ENCODE measurements at places on chromosomes 2 and 18.

DNA sequence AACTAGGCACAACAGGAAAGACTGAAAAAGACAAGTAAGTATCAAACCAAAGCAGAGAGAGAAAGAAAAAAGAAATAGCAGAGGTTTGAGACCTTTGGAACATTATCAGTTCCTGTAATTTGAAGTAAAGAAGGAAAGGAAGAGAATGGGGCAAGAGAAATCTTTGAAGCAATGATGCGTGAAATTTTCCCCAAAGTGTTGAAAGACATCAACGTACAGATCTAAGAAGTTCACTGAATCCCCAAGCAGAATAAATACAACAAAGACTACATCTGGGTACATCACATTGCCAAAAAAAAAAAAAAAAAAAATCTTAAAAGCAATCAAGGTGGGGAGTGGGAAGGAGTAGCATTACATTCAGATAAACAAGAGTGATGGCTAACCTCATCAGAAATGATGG, 6.0 kb upstream of the SLC30A6 start:
- DNase-seq, result no peak

DNA sequence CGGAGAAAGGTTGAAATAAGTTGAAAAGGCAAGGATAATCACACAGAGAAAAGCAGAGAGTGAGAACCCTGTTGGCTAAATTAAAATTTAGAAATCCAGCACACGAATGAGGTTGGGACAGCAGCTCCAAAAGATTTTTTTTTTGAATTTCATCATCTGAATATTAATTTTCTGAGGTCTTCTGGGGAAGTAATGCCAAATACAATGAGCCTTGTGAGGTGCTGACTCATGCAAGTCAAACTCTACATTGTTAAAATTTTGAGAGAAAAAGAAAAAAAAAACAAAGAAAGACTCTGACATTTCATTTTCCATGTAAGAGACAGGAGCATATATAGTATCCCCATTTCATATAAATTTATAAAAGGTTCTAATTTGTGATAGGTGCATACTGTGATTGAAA, 614.2 kb upstream of the CDH2 start:
- no peak for DNase-seq

DNA sequence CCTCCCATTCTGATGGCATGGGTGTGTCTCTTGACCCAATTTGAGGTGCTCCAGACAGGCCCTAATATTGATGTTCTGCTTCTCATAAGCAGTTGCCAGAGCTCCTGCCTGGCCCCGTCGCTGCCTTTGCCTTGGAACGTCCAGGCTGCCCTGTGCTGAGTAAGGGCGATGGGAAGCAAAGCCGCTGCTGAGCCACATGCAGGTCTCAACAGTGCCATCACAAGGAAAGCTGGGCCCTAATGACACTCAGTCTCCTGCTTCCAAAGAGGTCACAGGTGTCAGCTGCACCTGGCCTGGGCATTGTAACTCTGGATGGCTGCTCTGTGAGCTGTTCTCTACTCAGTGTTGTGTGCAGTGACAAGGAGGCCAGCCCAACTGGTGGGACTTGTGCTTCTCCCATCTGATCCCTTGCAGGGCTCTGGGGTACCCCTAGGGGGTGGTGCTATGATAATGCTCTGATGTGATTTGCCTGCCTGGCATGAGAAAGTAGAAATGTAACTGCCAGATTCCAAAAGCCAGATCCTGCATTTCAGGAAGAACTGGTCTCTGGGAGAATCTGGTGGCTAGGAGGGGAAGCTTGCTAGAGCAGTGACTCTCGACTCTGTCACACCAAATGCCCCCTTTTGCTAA, 8.7 kb downstream of the TTC39C start:
- no peak for DNase-seq

DNA sequence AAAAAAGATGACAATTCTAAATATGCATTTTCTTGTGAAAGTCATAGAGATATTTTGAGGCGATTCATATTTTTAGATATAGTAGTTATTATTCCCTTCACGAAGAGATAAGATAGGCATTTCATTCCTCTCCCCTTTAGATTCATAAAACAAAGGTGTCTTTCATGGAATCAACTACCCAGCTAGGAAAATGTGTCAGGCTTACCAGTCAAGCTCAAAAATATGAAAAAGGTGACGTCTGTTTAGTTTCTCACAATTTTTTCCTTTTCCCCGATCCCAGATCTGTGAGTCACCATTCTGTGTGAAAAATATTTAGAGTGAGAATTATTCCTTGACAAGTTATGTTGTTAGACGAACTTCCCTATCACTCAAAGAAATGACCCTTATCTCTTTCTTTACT, 95.4 kb upstream of the FN1 start:
- DNase-seq, result no peak

- DNase-seq, result no peak
Measured at GRCh38 chr2:176668912-176669311, 399.7 kb downstream of the MTX2 start.

- no peak for DNase-seq
Measured at GRCh38 chr2:85524336-85524908, 14.5 kb upstream of the MAT2A start.

DNA sequence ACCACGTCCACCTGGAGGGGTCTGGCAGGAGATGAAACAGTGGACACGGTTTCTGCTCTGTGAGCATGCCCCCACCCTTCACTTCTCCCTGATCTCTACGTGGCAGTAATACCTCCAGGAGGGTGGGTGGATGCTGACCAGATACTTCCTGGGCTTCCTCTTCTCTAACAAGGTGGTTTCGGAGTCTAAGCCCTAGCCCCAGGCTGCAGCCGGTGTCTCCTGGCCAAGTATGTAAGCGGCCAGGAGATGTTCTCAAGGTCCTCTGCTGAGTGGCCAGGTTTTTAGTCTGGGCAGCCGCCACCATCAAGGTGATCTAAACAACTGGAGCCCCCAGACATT, 101.8 kb upstream of the ASB18 start:
- no peak for DNase-seq

DNA sequence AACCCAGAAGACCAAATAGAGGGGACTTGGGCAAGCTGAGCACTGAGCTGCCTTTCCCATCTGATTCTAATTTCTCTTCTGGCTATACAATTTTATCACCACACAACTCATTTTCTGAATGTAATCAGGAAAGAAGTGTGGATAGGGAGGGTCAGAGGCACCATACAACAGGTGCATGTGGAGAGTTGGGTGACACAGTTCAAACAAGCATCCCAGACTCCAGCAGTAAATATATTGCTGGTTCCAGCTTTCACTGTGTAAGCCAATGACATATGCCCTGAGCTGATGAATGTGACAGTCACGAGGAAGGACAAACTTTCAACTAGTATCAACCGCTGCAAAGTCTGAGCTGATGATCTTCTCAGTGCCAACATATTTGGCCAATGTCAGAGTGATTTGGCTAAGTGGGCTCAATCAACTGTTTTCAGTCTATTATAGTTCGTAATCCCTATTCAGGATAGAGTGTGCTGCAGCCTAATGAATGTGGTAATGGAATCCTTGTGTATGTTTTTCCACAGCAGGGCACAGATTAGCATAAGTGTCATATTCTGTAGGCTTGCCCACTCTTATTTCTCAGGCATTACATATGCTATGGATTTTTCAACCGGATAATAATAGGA, 109.9 kb upstream of the MEIS1 start:
- DNase-seq, result no peak

GRCh38 chr2:232387451-232388171, 9.1 kb downstream of the ALPP start:
- DNase-seq, result no peak
